Common myeloid progenitor, CD34-positive (primary cell): ENCODE measurements at places on chromosomes 3 and 15.

DNA sequence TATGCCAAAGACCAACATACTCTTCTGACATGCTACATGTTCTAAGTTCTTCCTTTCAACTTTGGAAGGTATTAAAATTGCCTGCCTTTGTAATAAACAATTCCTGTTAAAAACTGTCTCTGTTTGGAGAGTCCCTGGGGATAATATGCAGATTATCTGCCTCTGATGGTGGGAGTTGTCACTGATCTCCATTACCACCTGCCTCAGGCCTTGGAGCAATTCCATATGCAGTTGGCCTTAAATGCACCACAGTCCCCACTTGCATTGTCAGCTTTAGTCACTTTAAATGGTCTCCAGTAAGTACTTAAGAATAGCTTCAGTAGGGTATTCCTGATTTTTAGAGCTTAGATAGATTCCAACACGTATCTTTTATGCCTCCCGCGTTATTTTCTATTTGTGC lies 121.1 kb upstream of the GOLIM4 start:
- no peaks in the 10 kb centered on the region for H3K27me3 ChIP-seq
- H3K4me3 ChIP-seq: no peak overlapping the region
- no peaks in the 10 kb centered on the region for H3K36me3 ChIP-seq
- no peak for DNase-seq
- H3K4me1 ChIP-seq: no peaks in the 10 kb centered on the region
- H3K27ac ChIP-seq: no peak overlapping the region

GRCh38 chr3:37765591-37766488 lies 95.8 kb upstream of the CTDSPL start:
- H3K27me3 ChIP-seq: no peaks in the 10 kb centered on the region
- no peak for DNase-seq
- no peak overlapping the region for H3K27ac ChIP-seq
- H3K4me3 ChIP-seq: no peak overlapping the region
- no peaks in the 10 kb centered on the region for H3K4me1 ChIP-seq
- H3K36me3 ChIP-seq: no peaks in the 10 kb centered on the region

DNA sequence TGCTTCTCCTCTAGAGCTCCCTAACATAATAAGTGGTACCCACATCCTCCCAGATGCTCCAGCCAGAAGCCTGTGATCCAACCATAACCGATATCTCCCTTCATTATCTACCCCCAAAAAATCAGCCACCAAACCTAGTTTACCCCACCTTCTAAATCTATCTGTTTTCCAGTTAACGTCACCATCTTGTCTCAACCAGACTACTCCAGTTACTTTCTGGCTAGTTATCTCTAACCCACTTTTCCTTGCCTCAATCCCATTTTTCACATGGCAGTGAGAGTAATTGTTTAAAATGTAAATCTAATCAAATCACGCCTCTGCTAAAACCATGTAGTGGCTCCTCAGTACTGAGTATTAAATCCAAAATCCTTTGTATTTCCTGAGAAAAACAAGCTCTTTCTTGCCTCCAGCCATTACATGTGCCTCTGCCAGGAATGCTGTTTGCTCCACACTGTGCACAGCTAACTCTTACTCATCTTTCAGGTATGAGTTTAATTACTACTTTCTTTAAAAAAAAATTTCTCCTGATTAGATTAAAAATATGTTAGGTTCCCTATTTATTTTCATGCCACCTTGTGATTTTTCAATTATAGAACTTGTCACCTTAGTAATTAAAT lies 15.4 kb downstream of the CCDC54 start:
- no peak overlapping the region for H3K27ac ChIP-seq
- DNase-seq: no peak
- H3K36me3 ChIP-seq: no peaks in the 10 kb centered on the region
- H3K4me1 ChIP-seq: no peaks in the 10 kb centered on the region

GRCh38 chr3:190526787-190527762 lies 13.2 kb downstream of the IL1RAP start:
- H3K4me1 ChIP-seq: no peaks in the 10 kb centered on the region
- H3K36me3 ChIP-seq: no peaks in the 10 kb centered on the region
- no peak overlapping the region for H3K4me3 ChIP-seq
- H3K27me3 ChIP-seq: peaks cover 2% of the 10 kb centered on the region
- DNase-seq: no peak

- no peaks in the 10 kb centered on the region for H3K36me3 ChIP-seq
- no peaks in the 10 kb centered on the region for H3K27me3 ChIP-seq
- no peak overlapping the region for H3K4me3 ChIP-seq
- H3K4me1 ChIP-seq: no peaks in the 10 kb centered on the region
- no peak overlapping the region for H3K27ac ChIP-seq
These were observed 1055.7 kb downstream of the NAALADL2 start for GRCh38 chr3:175914785-175915184.

GRCh38 chr15:48992096-48992495 lies 28.4 kb upstream of the SHC4 start:
- H3K27ac ChIP-seq: no peak overlapping the region
- H3K27me3 ChIP-seq: no peaks in the 10 kb centered on the region
- H3K4me3 ChIP-seq: no peak overlapping the region
- H3K36me3 ChIP-seq: peaks cover 17% of the 10 kb centered on the region
- no peaks in the 10 kb centered on the region for H3K4me1 ChIP-seq
